ENCODE measurements at places on chromosomes 12 and 14.

GRCh38 chr14:84937016-84937415 lies 592.9 kb upstream of the FLRT2 start:
- H3K36me3 ChIP-seq, result no peaks in the 10 kb centered on the region
- H3K4me1 ChIP-seq, result no peaks in the 10 kb centered on the region
- no peaks in the 10 kb centered on the region for H3K27me3 ChIP-seq
- H3K27ac ChIP-seq, result no peak overlapping the region

DNA sequence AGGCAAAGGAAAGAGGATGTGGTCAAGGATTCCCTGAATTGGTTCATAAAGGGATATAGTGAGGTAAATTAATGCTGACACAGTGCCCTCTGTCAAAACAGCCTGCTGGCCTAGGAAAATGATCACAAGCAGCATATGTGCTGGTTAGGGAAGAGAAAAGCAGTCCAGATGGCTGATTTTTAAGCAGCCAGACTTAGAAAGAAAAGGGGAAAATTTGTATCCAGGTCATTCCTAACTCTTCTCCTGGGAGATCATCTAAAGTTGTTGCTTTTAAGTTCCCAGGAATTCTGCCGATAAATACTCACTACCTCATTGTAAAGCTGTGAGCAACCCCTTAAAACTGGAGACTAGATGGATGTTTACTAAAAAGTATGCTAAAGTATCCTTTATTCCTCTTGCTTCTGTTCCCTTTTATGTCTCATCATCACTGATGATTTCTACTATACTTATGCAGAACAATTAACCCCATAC lies 46.4 kb upstream of the CNOT2 start:
- H3K27ac ChIP-seq, result no peak overlapping the region
- peaks cover 15% of the 10 kb centered on the region for H3K4me1 ChIP-seq
- H3K36me3 ChIP-seq, result no peaks in the 10 kb centered on the region
- no peak for DNase-seq
- no peaks in the 10 kb centered on the region for H3K27me3 ChIP-seq
- H3K4me3 ChIP-seq, result no peak overlapping the region

GRCh38 chr12:106771425-106771824 lies 3.1 kb upstream of the RIC8B start:
- no peaks in the 10 kb centered on the region for H3K36me3 ChIP-seq
- no peak for DNase-seq
- no peak overlapping the region for H3K4me3 ChIP-seq
- H3K27me3 ChIP-seq, result peaks cover 19% of the 10 kb centered on the region

DNA sequence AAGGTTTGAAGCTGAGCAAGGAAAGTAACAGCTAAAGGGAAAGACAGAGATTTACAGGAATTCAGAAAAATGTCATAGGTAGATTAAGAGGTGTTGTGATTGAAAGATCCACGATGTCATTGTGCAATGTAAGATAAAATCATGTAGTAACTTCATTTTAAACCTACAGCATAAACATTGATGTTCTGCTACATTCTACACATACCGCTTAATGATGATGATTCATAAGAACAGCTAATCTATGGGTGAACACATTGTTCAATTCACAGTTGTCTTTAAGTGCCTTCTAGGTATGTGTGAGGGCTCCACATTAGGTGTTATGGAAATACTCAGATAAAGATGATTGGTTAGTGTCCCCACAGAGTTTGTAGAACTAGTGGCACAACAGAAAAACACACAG lies 170.9 kb downstream of the GRIP1 start:
- no peak overlapping the region for H3K4me3 ChIP-seq
- H3K36me3 ChIP-seq, result no peaks in the 10 kb centered on the region
- H3K4me1 ChIP-seq, result no peaks in the 10 kb centered on the region
- H3K27me3 ChIP-seq, result no peaks in the 10 kb centered on the region
- no peak for DNase-seq
- H3K27ac ChIP-seq, result no peak overlapping the region

GRCh38 chr12:50615907-50616296 lies 111.1 kb downstream of the DIP2B start:
- H3K27ac ChIP-seq, result no peak overlapping the region
- H3K36me3 ChIP-seq, result peaks cover 7% of the 10 kb centered on the region
- no peak for DNase-seq
- H3K4me3 ChIP-seq, result no peak overlapping the region
- peaks cover 29% of the 10 kb centered on the region for H3K4me1 ChIP-seq

GRCh38 chr12:47307680-47308399 lies 228.1 kb upstream of the AMIGO2 start:
- peak; percentile 87 for DNase-seq
- peaks cover 12% of the 10 kb centered on the region for H3K4me1 ChIP-seq
- no peak overlapping the region for H3K27ac ChIP-seq
- H3K36me3 ChIP-seq, result no peaks in the 10 kb centered on the region
- peak overlapping the region; percentile 48 for H3K4me3 ChIP-seq

GRCh38 chr14:99261912-99262787 lies 9.8 kb downstream of the BCL11B start:
- H3K27me3 ChIP-seq, result peaks cover 99% of the 10 kb centered on the region
- no peaks in the 10 kb centered on the region for H3K36me3 ChIP-seq
- H3K4me3 ChIP-seq, result no peak overlapping the region
- H3K4me1 ChIP-seq, result no peaks in the 10 kb centered on the region

GRCh38 chr12:22406627-22407026 lies 72.1 kb upstream of the ST8SIA1 start:
- H3K4me1 ChIP-seq, result no peaks in the 10 kb centered on the region
- no peaks in the 10 kb centered on the region for H3K36me3 ChIP-seq
- no peak overlapping the region for H3K27ac ChIP-seq

DNA sequence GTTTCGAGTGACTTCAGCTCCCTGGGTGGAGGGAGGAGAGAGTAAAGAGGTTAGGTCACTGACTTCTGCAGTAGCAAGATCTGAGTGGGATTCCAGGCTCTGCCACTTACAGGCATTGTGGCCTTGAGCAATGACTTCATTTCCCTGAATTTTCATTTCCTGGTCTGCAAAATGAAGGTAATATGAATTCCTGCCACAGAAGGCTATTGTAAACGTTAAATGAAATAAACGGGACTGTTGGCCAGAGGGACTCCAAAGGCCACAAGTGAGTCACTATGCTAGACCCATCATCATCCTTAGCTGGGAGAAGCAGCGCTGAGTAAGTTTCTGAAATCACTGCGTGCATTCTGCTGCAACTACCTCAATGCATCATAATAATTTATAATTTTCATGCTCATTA lies 807.8 kb downstream of the AACS start:
- H3K27ac ChIP-seq, result no peak overlapping the region
- H3K27me3 ChIP-seq, result no peaks in the 10 kb centered on the region
- H3K4me3 ChIP-seq, result no peak overlapping the region
- H3K36me3 ChIP-seq, result no peaks in the 10 kb centered on the region
- DNase-seq, result no peak
